ENCODE measurements at places on chromosomes 1 and 21. TPM values are rescaled to one million over a fixed set of nuclear protein-coding genes. Genes with fewer than 3 reads are reported as not detected.

GRCh38 chr1:10962483-10962882, 50.0 kb upstream of the TARDBP start:
- DNase-seq, result peak; percentile 64

GRCh38 chr1:201840490-201840889, 11.5 kb downstream of the IPO9 start:
- no peak for DNase-seq

DNA sequence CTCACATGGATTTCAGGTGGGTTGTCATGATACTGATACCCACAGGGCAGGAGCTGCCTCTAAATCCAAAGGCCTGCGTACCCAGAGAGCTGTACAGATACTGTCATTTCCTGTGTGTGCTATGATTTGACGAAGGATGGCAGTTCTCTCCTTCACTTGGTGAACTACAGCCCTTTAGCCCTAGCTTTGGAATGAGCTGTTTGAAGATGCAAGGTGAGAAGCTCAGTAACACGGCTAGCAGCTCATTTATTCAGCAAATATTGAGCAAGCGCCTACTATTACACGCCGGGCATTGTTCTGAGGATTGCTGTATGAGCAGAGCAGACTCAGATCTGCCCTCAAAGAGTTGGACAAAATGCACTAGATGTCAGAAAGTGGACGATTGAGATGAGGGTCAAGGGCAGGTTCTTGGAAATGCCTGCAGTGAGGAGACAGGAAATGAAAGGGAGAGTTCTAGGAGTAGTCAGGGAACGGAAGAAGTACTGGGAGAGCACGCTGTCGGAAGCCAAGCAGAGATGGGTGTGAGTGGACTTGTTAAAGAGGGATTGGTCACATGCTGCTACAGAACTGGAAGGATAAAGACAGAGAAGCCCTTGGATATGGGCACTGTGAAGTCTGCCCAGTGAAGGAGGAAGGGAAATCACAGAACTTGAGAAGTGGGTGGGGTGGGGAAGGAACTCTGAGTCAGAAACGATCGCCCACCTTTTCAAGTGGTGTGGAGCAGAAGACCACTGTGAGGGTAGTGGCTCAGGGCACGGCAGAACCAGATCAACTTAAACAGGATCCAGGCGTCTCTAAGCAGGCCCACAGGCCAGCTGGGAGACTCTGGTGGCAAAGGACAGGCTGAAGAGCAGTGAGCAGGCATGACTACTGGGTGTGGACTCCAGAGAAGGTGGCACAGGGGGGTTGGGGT, 7.1 kb downstream of the PTGFRN start:
- DNase-seq, result no peak

Gene VANGL2
- total RNA-seq, result 2.3 TPM

All from Calu3 (cell line).